CD4-positive, alpha-beta T cell treated with Interleukin-10 for 1 hour (primary cell): ENCODE measurements at places on chromosomes 4 and X.

GRCh38 chr4:165921546-165921945 lies 48.5 kb downstream of the TLL1 start:
- DNase-seq = no peak

- no peak for DNase-seq
These were observed 31.5 kb downstream of the SEC24B start for GRCh38 chr4:109465069-109465468.

- no peak for DNase-seq
These were observed 82.7 kb downstream of the RAPGEF2 start for GRCh38 chr4:159185591-159186023.

GRCh38 chr4:184114431-184114830 lies 103.2 kb downstream of the ENPP6 start:
- no peak for DNase-seq

GRCh38 chr4:69668680-69669079 lies 15.6 kb upstream of the UGT2A1 start:
- no peak for DNase-seq

GRCh38 chr4:73311428-73311827 lies 52.8 kb upstream of the ANKRD17 start:
- peak; percentile 9 for DNase-seq

GRCh38 chrX:48835524-48836329 lies at the start of gene PCSK1N:
PCSK1N (minus strand) TSS chrX:48835610; CDS start chrX:48835532, 78 bp downstream.
- peak; percentile 60 for DNase-seq

- no peak for DNase-seq
These were observed 513.8 kb upstream of the FAM241A start for GRCh38 chr4:111631215-111631999.

GRCh38 chr4:107824350-107825071 lies at the start of gene SGMS2:
SGMS2 (plus strand) TSS chr4:107824932; CDS start chr4:107895554, 70,622 bp downstream.
- peak; percentile 16 for DNase-seq

GRCh38 chr4:183248201-183248600 lies 71.9 kb downstream of the CLDN22 start:
- DNase-seq = no peak

DNA sequence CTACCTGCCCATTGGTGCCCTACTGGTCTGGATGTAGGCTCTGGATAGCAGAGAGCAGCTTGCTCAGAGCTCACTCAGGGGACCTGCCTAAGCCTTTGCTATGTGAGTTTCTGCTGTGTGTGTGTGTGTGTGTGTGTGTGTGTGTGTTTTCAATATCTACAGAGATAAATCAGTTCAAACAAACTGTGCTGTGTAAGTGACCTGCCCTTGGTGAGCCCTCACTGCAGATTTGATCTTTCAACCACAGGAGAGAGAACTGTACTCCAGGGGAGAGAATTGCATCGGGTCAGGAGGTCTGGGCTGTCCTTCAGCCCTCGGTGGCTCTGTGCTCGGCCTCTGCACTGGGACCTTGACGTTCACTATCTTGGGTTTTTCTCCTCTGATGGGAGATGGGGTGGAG lies 35.0 kb upstream of the CDKN2AIP start:
- no peak for DNase-seq

GRCh38 chr4:177632481-177632880 lies 190.2 kb upstream of the AGA start:
- no peak for DNase-seq

- DNase-seq = no peak
These were observed 83.9 kb downstream of the PTTG2 start for GRCh38 chr4:38044060-38044459.

GRCh38 chr4:30912098-30912714 lies 192.0 kb downstream of the PCDH7 start:
- DNase-seq = no peak
